Peyer's patch (tissue), 4 donors: ENCODE measurements at places on chromosomes 2 and 18. TPM values are rescaled to one million over a fixed set of nuclear protein-coding genes. Genes with fewer than 3 reads are reported as not detected.
A peak's percentile ranks its signal among the peaks of the same experiment; 100 is the strongest.

- DNase-seq: no peak
These were observed 299.5 kb downstream of the ARHGAP15 start for GRCh38 chr2:143428700-143429099.

DNA sequence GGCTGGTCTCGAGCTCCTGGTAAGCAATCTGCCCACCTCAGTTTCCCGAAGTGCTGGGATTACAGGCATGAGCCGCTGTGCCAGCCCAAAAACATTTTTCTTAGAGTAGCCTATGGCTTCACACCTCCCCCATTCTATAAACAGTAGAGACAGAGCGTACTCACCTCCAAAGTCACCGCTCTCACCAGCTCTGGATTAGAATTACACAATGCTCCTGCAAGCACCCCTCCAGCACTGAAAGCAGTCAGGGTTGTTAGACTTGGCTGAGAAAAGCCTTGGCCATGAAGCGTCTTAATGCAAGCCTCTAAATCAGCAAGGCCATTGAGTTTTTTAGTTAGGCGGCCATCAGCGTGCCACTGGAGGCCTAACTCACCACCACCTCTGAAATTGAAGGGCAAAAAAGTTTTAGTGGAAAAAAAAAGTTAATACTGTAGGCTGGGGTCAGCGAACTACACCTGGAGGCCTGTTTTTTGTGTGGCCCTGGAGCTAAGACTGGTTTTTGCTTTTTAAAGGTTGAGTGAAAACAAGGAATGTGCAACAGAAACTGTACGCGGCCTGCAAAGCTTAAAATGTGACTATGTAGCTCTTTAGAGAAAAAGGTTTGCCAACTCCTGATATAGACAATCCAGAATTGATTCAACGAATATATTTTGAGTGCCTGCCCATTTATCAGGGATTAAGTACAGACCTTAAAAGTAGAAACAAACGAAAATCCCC lies 34.6 kb downstream of the PREPL start:
- no peak for DNase-seq

DNA sequence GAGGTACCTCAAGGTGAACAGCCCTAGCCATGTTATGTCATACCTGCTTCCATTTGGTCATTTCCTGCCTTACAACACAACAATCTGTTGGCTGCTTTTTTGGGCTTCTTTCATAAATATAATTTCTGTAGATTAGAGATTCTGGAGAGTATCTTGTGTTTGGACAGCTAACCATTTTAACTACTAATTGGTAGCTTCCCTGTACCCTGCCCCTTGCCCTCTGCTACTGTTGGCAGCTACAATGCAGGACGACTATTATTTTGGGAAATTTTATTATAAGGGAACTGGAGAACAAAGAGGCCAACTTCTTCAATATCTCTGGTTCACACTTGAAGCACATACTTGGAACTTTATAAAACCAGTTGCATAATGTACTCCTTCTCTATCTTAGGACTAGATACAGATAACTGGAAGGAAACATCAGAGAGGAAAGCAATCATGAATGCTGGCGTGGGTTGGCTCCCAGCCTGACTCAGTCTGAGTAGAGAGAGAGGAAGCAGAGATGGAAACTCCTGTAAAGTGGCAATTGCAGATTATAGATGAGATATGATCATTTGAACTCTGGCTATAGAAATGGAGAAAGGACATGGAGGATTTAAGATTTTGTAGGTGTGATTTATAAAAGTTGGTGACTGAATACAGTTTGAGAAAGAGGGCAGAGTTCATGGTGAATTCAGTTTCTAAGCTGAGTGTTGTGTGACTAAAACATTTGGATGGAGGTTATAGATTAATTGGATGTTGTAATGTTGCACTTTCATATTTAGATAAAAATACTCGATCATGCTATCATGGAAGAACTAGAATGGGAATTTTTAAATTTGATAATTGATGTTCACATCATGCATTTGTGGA lies 74.5 kb downstream of the MDH1 start:
- DNase-seq: no peak

- DNase-seq: no peak
These were observed 92.0 kb downstream of the CMPK2 start for GRCh38 chr2:6773694-6774044.

- DNase-seq: no peak
These were observed 102.9 kb downstream of the CABLES1 start for GRCh38 chr18:23238152-23238531.

DNA sequence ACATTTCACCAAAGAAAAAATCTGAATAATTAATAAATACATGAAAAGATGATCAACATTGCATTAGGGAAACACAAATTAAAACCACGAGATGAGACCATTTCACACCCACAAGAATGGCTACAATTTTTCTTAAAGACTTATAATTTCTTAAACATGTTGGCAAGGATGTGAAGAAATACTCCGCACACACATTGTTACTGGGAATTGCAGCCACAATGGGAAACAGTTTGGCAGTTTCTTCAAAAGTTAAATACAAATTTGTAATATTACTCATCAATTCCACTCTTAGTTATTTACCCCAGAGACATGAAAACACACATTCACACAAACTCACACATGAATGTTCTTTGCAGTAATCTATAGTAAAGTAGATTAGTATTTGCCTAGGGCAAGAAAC lies 363.3 kb upstream of the SMIM21 start:
- no peak for DNase-seq

DNA sequence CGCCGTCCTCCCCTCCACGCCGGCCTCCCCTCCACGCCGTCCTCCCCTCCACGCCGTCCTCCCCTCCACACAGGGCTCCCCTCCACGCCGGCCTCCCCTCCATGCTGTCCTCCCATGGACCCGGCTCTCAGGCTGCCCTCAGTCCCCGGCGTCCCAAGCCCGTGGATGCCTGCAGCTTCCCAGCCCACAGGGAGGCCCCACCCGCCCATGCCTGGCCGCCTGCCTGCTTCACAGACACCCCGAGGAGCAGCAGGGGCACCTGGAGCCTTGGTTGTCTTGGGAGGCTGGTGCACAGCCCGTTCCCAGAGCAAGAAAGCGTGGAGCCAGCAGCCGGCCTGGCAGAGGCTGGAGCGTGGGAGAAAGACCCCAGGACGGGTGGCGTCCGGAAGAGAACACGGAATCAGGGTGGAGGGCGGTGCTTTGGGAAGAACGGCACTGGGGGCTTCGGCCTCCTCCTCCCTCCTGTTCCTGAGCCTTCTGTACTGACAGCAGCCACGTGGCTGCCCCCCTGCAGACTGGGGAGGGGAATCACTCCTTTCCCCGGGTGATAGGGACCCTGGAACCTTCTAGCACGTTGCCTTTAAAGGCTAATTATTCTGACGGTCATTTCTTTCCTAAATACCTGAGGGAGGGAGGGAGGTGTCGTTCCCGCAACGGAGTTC lies 26.2 kb upstream of the KCNG2 start:
- peak; percentile 30 for DNase-seq

- DNase-seq: no peak
These were observed 101.7 kb upstream of the SLC66A3 start for GRCh38 chr2:11053546-11053945.

- no peak for DNase-seq
These were observed 86.2 kb upstream of the COL5A2 start for GRCh38 chr2:189265696-189266320.

GRCh38 chr18:10030816-10031541 lies 117.2 kb downstream of the VAPA start:
- no peak for DNase-seq

GRCh38 chr2:178268435-178268834 lies 74.1 kb downstream of the OSBPL6 start:
- DNase-seq: no peak

NEB gene
- 2.7 TPM for total RNA-seq

SKOR2 gene
- not detected for total RNA-seq

PTPRN gene
- total RNA-seq: 4.9 TPM

CPS1 gene
- total RNA-seq: 160 TPM
